ENCODE measurements at places on chromosomes 16 and 17.

GRCh38 chr17:52751051-52751450 is 592.5 kb upstream of the CA10 start:
- DNase-seq: no peak

- DNase-seq: no peak
Measured at GRCh38 chr16:29307598-29308507, 98.7 kb downstream of the NPIPB11 start.

DNA sequence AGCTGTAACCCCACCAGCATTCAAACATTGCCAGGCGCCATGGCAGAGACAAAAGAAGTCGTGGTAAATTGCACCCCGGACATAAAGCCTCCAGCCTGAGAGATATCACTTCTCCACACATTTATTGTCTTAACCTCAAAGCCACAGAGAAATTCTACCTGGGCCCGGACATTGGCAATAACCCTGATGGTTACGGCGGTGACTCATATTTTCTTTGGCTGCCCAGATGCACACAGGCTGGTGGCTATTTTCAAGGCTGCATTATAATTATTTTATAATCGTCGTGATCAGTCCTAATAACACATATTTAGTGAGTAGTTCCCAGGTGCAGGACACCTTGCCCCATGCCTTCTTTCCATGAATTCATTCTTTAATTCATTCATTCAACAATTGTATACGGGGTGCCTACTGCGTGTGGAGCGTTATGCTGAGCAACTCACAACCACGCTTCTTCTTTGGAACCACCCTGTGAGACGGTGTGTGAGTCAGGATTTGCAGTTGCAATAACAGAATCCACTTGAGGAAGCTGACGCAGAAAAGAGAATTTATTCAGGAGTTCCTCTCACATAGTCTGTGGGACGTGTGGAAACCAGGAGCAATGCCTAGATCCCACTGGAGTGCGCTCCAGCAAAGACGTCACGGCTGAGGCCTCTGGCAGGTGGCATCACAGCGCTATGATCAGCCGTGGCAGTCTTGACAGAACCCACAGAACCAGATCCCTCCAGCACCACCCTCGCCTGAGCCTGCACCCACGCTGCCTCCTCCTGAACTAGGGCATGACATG is 245.7 kb downstream of the FOXL1 start:
- no peak for DNase-seq

DNA sequence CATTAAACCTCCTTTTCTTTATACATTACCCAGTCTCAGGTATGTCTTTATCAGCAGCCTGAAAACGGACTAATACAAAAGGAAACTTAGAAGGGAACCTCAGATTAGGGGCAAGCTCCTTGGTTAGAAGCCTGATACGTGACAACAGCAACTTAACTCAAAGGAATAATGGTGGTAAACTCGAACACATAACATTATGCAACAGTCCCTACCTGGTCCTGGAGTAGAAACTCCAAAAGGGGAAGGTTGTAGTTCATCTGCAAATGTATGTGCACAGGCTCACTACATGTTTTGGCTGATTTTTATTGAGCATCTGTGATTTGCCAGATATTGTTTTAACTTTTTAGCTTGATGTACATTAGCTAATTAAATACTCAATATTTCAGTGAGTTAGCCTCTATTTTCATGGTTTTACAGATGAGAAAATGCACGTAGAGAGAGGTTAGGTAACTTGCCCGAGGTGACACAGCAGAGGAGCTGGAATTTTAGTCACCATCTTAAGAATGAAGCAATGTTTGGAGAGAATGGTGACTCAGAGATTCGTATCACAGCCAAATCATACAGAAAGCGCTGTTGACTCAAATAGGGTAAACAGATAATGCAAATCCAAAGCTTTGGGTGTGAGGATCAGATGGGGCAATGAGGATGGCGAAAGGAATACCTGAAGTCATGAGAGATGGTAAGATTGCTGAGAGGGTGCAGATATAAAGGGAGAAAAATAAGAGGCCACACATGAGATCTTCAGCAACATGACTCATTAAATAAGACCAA is 194.9 kb upstream of the RBFOX1 start:
- DNase-seq: no peak

DNA sequence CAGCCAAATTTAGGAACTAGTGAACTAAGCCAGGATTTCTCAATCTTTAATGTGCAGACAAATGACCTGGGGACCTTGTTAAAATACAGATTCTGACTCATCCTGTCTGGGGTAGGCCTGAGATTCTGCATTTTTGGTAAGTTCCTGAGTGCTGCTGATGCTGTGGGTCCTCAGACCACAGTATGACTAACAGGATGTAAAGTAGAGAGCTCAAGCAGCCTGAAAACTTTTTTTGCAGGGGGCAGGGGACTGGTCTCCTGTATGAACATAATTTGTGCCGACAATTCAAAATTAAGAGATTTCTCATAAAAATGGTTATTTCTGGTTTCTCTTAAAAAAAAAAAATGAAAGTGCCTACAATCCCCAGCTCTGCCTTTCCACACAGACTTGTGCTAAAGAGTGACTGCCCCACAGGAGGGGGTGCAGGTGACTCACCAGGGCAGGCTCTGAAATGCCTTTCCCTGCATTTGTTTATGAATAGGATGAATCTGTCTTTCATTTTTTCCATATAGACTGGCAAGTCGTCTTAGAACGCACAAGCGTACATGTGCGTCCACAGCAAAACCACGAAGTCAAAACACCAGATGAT is 271.5 kb downstream of the PHKB start:
- peak; percentile 80 for DNase-seq

DNA sequence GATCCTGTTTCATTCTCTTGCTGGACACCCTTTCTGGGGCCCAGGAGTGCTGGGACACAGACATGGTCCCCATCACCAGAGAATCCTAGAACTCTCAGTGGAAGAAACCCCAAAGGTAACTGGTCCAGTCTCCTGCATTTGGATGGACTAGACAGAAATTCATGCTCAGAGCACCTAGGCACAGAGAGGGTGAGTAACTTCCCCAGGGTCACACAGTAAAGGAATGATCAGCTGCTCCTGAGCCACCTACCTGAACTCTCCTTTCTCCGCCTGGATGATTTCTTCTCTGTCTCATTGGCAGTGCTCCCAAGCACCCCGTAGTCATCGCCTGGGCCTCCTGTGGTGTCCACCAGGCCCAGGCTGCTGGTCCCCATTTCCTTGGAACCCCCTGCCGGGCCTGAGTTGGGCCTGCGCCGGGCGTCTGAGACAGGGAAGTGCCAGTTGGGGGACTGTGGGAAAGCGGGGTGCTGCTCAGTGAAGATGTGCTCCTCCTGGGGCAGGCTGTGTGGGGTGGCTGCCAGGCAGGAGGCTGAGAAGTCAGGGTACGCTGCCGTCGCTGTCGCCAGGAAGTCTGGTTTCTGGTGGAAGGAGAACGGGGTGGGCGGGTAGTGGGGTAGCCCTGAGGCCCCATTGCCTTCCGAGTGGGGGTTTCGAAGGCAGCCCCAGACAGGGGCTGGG is 767 bp downstream of the MEOX1 start:
- no peak for DNase-seq

- no peak for DNase-seq
Measured at GRCh38 chr16:3997231-3997841, 116.8 kb upstream of the CREBBP start.

- no peak for DNase-seq
Measured at GRCh38 chr16:25260416-25260815, 2.8 kb upstream of the ZKSCAN2 start.

DNA sequence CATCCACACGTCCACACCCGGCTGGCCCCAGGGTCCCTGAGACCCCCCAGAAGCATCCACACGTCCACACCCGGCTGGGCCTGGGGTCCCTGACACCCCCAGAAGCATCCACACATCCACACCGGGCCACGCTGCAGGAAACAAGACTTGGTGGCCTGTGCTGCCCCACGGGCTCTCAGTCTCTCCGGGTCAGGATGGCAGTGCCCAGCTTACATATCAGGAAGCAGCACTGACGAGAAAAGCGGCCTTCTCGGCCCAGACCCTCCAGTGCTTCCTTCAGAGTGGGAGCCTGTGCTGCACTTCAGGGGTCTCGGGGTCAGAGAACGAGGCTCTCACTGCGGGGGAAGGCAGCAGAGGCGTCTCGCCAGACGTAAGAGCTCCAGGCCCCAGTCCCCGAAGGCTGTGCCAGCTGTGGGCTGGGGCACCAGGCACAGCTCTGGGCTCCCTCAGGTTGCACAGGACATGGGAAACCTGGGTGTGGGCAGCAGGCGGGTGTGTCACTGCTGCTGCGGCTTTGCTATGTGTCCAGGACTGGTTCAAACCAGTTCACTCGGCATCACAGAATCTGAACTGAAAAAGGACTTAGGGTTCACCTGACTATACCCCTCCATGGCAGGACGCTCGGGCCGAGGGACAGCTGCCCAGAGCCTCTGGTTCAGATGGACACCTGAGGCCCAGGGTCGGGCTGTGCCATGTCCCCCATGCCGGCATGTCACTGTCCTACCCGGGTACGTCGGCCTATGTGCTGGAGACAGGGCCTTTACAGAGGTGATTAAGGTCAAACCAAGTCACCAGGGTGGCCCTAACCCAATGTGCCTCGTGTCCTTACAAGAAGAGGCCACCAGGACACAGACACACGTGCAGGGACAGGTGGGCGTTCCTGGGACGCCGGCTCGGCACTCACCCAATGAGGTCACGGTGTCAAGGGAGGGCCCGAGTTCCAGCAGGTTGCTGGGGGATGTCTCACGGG is 40.2 kb upstream of the CHMP6 start:
- no peak for DNase-seq

DNA sequence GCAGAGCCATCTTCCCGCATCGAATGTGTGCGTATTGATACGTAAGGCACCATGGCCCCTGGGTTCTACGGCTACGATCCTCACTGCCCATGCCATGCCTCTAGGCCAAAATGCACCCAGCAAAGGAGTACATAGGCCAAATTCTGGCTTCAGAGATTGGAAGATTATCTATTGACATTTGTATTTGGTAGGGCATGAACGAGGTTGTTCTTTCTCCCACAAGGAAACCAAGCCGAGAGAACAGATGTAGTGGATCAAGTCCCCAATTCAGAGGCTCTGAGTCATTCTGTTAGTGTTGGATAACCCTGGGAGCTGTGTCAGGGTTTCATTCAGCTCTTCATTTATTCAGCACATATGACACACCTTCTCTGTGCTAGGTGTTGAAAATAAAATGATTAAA is 36.5 kb downstream of the HOXB1 start:
- DNase-seq: no peak

- peak; percentile 7 for DNase-seq
Measured at GRCh38 chr17:27756467-27757371, 43.6 kb downstream of the NOS2 start.

DNA sequence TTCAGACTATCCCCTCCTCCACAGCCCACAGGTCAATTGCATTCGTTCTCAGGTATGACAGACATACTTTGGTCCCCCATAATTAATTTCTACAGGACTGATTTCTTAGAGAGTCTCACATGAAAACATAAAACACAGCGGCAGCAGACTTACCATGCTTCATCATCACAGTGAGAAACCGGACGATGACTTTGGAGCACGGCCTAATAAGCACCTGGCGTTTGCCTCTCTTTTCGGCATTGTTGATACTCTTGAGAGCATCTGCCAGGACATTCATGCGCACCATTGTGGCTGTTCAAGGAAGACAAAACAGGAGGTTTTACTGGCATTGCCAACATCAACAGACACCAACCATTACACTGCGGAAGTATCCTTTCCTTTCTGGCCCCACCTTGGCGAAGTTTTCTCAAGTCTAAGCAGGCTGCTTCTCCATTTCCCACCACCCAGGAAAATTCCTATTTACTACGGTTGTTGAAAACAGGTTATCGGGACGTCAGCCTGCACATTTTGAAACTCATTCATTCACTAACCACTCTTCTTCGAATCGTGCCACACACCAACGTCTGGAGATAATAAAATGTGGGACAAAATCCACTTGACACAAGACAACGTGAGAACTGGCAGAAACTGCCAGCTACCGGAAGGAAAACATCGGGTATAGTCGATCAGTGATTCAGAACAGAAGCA is 1.2 kb downstream of the RPS15A start:
- no peak for DNase-seq

GRCh38 chr16:90077757-90078578 is 837 bp upstream of the PRDM7 start:
- peak; percentile 73 for DNase-seq

DNA sequence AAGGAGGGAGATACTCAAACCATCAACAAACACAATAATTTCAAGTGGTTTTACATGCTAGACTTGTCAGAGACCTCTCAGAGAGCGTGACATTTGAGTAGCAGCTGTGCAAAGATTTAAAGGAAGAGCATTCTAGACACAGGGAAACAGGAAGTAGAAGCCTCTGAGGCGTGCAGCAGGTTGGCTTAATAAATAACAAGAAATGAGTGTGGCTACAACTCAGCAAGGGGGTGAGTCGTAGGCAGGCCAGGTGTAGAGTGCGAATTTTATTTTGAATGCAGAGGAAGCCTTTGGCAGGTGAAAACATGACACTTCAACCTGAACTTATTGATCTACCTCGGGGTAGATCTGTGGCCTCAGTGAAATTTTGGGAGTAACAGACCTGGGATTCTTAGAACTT is 73.2 kb upstream of the MRTFB start:
- DNase-seq: no peak

GRCh38 chr16:12236589-12236988 is 260.1 kb downstream of the SNX29 start:
- no peak for DNase-seq

DNA sequence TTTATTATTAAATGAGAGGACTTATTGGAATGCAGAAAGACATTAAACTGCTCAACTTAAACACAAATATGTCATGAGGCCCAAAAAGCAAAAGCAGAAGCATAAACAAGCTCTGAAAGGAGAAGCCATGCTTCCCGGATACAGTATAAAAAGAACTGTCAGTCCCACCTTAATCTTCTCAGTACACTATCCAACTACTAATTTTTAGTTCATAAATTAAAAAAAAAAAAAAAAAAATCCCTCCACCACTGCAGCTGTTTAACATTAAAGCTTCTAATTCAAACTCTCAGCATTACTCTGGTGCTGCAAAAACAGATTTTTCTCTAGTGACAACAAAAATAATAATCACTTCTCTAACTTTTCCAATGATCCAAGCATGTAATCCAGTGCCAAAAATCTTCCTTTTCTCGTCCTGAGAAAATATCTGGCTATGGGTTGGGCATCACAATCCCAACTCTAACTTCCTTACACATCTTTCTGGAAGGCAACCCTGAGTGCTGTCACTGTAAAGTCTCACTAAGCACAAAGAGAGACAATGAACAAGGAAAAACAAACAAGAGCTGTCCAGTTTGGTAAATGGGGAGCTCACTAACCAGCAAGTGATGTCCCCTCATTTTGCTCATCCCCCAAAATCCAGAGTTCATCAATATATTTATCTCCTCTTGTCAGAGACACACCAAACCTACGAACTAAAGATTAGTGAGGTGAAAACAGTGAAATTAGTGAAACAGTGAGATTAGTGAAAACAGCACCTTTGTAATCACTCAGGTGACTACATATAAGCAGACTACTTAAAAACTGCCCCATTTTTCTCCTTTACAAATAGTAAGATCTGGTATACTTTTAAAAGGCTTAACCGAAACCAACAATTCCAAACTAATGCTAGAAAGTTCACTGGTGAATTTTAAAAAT is 5.5 kb downstream of the USP32 start:
- DNase-seq: no peak

Measured in Kasumi-1 (cell line).